ENCODE measurements at places on chromosomes 1 and 21.
A peak's percentile ranks its signal among the peaks of the same experiment; 100 is the strongest.

GRCh38 chr1:86965827-86966182 lies 51.4 kb downstream of the HS2ST1 start:
- no peak for DNase-seq

DNA sequence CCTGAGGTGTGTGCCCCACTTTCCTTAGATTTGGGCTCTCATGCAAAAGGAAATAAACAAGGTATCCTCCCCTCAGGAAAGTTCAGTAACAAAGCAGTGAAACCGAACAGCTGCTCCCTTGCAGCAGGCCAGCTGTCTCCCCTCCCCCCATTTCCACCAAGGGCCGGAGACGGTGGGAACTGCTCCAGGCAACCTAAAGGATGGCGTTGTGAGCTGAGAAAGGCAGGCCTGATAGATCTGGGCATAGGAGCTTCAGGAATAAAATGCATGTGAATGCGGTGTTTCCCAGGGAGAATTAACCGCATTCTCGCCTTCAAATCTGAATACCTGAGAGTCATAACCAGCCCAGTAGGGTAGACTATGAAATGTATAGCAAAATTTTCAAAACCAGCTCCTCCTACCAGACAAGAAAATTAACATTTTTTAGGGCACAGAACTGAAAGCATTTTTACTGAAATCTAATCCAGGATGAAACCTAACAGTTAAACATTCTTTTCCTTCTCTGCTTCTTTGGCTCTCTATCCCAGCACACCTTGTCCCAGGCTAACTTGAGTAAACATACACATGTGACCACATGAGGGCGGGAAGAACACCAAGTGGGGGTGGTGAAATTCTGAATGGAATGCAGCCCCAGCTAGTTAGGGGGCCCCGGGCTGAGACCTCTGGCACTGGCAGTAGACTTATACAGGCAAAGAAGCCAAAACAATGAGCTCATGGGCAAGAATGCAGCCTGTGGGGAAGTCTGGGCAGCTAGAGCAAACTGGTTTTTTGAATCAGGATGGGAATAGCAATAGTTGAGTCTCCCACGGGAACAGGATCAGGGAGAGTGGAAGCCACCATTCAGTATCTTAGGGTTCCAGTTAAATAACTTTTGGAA lies 11.5 kb downstream of the MCL1 start:
- DNase-seq: peak; percentile 98

GRCh38 chr1:222043444-222044292 lies 301.8 kb upstream of the DUSP10 start:
- no peak for DNase-seq

GRCh38 chr1:216905781-216906180 lies 182.6 kb upstream of the ESRRG start:
- DNase-seq: no peak

GRCh38 chr1:248822148-248823032 lies 3.3 kb downstream of the SH3BP5L start:
- DNase-seq: no peak

DNA sequence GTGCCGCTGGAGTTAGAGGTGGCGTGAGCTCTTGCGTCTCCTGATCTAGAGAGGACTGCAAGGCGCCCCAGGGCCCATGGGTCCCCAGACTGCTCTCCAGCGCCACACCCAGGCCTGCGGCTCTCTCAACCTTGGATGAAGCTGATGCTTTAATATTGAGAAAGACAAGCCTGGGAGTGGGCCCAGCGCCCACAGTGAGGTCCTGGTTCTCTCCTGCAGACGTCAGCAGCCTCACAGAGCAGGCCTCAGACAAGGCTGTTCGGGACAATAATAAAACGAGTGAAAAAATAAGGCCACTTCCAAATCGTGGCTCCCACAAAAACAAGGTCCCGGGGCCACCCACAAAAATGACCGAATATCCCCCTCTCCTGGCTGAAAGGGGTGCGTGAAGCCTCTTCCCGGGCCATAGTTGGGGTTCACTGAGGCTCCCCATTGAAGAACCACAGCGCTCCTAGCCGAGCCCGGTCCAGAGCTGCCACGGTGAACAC lies 6.0 kb upstream of the DNMT3L start:
- no peak for DNase-seq

GRCh38 chr21:38272215-38272614 lies 15.4 kb downstream of the KCNJ15 start:
- DNase-seq: no peak

- no peak for DNase-seq
Observed at GRCh38 chr21:45141507-45141906, 67.1 kb downstream of the ADARB1 start.

- DNase-seq: no peak
Observed at GRCh38 chr21:32307706-32308105, 9.1 kb downstream of the MRAP start.

DNA sequence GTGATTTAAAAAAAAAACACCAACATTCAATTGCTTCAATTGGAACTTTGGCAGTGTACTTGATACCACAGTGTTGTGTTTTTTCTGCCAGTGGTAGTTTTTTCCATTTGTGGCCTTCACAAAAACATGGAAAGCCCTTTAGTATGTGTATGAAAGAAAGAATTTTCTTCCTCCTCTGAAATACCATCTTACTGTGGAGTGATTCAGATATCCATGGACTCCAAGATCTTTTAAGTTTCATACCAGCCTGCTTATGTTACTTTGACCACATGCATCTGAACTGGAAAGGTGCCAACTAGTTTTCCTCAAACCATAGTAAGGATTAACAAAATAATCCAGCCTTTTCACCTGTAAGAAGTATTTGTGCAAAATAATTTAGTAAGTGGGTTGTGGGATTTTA lies 3.4 kb downstream of the PPP2R5A start:
- peak; percentile 16 for DNase-seq

- no peak for DNase-seq
Observed at GRCh38 chr1:228021355-228022030, 14.7 kb downstream of the WNT3A start.

- no peak for DNase-seq
Observed at GRCh38 chr1:12531179-12531499, 86.9 kb downstream of the DHRS3 start.

DNA sequence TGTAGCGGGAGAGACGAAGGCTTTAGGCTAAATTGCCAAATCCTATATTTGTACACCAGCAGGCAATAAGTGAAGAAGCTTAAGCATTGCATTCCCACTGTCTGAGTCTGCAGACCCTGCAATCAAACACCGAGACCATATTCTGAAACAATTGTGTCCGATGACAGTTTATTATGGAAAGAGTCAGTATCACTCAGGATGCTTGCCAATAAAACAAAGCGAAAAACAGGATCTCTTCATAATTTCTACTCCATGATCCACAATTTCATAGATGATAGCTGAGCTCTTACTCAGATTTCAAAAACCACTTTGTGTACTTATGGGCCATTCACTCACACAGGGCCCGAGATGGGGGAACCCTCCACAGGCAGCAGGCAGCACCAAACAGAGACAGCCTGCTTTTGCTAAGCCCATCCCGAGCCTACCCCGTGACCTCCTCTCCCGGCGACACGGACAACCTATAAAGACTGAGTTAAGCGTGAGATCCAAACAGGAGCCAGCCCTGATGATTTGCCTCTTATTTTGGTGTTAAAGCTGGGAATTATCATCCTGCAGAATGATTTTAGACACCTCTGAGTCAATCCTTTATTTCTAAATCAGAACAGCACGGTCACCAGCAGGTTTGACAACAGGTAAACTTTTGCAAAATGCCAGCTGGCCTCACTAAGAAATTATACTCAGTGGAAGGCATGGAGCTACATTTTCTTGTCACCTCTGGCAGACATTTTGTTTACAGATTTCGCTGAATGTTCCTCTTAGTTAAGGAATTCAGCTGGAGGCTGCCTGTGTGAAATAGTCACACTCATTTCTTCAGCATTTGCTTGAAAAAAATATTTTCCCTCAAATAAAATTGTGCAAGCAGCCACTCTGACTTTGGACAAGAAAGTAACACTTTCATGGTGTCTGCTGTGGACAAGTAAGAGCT lies 212.4 kb downstream of the GPATCH2 start:
- no peak for DNase-seq

- no peak for DNase-seq
Observed at GRCh38 chr1:3908886-3909517, 8.9 kb upstream of the C1orf174 start.

DNA sequence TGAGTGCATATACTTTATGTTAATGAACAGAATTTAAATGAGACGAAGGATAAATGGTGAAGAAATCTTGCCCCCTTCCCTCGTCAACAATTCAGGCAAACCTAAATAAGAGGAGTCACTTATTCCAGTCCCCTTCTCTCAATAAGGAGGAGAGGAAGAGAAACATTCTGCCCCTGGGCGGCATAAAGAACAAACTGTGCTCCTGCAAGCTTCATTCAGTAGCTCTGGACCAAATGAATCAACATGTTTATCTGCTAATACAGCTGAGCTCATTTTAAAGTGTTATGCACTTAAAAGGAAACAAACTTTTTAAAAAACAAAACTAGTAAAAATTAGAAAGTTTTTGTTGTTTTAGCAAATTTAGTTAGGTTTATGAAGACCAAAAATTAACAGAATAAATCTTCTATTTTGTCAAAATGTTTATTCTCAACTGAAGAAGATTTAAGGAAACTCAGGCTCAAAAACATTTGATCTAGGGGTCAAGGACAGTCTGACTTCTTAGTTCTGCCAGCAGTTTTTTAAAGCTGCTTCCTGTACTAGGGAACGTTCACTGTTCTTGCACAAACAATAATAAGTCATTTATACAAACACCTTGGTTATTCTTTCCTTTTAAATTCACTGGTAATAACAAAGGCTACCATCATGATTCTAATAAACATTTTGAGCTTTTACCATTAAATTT lies 58.3 kb downstream of the AKT3 start:
- no peak for DNase-seq

GRCh38 chr1:42931911-42932422 lies 26.7 kb downstream of the SLC2A1 start:
- no peak for DNase-seq

- no peak for DNase-seq
Observed at GRCh38 chr1:89391686-89392085, 27.8 kb downstream of the GBP6 start.

DNA sequence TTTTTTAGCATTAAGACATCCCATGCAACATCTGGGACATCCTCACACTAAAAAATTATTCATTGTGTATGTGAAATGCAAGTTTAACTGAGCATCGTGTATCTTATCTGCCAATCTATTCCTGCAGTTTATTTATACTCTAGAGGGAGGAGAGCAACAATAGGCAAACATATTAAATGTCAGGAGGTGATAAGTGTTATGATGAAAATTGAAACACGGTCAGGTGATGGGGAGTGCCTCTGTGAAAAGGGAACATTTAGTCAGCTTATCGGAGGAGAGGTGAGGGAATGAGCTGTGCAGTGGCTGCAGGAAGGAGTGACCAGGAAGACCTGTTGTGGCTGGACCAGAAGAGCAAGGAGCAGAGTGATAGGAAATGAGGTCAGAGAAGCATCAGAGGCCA lies 775 bp upstream of the EFCAB14 start:
- DNase-seq: no peak

GRCh38 chr1:38586993-38587646 lies 272.5 kb downstream of the RRAGC start:
- DNase-seq: no peak

DNA sequence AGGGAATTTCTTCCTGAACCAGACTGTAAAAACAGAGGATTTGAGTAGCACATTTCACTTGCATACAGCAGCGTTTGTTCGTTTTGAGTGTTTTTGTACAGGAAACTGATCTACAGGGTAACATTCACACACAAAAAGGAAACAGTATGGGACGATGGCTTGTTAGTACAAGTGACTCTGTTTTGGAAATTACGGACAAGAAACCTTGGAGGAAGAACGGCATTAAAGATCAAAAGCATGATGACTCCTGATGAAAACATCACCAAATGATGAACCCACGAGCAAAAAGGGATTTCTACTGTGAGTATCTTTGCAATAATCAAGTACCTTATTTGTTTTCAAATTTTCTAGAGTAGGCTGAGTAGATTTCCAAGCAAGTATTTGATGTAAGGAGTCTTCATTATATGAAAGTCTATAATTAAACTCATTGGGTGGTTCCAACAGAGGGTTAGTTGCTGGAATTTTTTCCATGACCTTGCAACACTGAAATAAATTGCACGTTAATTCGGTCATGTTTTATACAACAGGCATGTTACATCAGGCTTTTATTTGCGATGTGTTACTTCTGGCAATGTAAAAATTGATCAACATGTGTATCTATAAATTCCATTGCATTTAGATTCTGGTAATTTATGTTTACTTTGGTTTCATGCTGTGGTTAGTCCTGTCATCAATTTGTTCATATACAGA lies 76.7 kb upstream of the KCNK2 start:
- DNase-seq: no peak

DNA sequence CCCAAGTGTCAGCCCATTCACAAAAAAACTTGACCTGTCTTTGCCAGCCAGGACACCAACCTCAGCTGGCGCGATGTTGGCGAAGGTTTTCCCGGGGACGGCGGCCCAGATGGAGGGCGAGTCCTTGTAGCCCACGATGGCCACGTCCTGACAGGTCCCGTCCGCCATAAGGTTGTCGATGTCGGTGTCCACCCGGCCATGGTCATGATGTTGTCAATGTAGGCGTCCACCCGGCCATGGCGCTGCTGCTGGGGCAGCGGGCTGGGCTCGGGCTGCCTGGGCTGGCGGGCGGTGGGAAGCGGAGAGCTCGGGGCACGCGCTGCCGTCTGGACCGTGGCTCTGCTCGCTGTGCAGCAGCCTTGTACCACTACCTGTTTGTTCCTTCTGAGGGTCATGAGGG lies 18.3 kb upstream of the MYOC start:
- DNase-seq: no peak

DNA sequence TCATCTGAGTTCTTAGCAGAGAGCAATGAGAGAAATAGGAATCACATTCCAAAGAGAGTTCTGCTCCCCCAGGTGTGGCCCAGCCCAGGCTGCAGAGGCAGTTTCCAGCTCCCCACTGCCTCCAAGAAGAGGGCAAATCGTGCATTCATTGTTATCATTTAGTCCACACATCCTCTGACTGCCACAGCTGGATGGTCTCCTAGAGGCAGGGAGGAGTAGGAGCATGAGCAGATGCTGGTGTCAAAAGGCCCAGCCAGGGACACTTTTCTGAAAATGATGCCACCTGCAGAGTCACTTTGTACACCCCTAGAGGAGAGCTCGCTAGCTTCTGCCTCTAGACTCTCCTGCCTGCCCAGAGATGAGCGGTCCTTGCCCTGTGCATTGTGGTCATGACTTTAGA lies 33.6 kb upstream of the GNPAT start:
- DNase-seq: no peak

GRCh38 chr1:244836584-244836983 lies 1.1 kb downstream of the COX20 start:
- DNase-seq: no peak

DNA sequence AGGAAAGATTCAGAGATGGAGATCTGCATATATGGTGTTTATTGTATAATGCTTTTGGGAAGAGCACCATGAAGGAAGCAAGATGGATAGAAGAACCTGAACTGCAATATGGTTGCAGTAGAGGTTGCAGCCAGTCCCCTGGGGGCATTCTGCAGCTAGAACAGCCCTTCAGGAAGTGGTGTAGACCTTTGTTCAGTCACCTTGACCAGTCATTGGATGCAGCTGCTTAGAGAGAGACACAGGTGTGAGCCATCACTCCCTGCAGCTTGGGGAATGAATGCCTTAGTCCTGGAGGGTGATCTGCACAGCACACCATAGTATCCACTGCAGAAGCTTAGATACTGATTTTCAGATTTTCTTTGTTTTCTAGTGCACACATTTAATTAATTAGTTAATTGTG lies 42.3 kb downstream of the NEK7 start:
- DNase-seq: no peak
